ENCODE measurements at places on chromosomes 11 and 22.

DNA sequence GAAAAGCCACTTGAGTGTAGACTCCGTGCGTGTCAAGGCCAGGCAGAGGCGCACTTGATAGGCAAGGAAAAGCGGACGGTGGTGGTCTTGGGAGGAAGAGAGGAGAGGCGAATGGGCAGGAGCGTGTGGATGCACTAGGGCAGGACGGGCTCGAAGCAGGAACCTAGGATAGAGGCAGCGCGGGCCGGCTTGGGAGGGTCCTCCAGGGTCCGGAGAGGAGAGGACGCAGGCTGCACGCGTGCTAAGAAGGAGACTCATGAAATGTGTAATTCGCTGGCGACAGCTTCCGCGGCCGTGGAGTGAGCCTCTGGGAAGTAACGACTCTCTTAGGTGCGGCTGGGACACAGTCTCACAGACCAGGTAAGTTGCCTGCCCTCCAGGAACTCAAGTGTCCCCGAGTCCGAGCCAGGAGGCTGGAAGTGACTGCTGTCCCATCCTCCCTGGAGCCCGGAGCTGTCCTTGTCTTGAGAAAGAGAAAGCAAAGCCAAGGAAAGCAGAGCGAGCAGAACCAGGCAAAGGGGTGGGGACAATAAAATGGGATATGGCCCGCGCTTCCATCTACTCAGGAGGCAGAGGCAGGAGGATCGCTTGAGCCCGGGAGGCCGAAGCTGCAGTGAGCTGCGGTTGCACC lies 874 bp upstream of the IL17RA start:
- no peak for DNase-seq

GRCh38 chr11:69309631-69310280 lies 15.8 kb downstream of the MYEOV start:
- DNase-seq = no peak

DNA sequence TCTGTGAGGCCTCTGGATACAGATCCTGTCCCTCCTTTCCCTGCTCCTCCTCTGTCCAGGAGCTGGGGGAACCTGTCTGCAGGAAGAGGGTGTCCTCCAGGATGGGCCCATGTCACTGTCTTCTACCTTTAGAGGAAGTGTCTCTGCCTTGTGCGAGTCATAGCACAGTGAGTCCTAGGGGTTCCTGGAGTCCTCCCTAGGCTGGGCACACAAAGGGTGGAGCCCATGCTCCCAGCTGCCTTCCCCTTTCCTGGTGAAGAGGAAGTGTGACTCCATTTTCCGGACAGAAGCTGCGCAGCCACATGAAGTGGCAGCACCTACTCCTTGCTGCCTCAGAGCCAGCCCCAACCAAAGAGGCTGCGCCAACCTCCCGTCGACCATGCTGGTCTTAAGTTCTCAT lies 112.2 kb downstream of the CTTN start:
- no peak for DNase-seq

- no peak for DNase-seq
Measured at GRCh38 chr22:47402876-47403525, 640.6 kb downstream of the TBC1D22A start.

- DNase-seq = no peak
Measured at GRCh38 chr11:27552341-27552740, 45.8 kb upstream of the LIN7C start.

DNA sequence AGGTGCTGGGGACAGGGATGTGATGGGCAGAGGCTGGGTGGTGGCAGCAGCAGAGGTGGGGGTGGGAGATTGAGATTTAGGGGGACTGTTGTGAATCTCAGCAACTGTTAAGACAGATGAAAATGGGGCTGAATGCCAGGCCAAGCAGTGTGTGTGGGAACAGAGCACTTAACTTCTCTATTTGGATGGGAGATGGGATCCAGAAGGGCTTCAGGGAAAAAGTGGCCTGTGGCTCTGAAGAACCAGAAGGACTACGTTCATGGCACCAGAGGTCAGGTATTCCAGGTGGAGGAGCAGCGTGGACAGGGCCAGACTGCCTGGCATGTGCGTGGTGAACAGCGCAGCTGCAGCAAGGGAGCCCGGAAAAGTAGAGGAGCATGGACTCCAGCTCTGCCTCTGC lies 82.6 kb upstream of the SYT13 start:
- DNase-seq = no peak

DNA sequence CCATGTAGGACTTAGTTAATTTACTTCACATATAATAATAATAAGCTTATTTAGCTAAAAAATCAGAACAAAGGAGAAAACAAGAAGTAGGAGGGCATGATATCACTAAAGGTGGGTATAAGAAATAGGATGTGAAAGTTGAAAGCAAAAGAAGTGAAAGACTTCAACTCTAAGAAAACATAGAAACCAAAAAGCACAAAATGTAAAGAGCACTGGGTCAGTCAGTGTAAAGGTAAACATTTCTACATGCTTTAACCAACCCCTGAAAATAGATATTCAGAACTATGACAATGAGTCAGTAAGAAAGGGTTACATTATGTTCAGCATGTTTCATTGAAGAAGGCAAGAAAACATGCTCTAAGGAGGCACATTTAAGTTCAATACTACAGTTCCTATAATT lies 298.8 kb downstream of the SWAP70 start:
- DNase-seq = no peak

DNA sequence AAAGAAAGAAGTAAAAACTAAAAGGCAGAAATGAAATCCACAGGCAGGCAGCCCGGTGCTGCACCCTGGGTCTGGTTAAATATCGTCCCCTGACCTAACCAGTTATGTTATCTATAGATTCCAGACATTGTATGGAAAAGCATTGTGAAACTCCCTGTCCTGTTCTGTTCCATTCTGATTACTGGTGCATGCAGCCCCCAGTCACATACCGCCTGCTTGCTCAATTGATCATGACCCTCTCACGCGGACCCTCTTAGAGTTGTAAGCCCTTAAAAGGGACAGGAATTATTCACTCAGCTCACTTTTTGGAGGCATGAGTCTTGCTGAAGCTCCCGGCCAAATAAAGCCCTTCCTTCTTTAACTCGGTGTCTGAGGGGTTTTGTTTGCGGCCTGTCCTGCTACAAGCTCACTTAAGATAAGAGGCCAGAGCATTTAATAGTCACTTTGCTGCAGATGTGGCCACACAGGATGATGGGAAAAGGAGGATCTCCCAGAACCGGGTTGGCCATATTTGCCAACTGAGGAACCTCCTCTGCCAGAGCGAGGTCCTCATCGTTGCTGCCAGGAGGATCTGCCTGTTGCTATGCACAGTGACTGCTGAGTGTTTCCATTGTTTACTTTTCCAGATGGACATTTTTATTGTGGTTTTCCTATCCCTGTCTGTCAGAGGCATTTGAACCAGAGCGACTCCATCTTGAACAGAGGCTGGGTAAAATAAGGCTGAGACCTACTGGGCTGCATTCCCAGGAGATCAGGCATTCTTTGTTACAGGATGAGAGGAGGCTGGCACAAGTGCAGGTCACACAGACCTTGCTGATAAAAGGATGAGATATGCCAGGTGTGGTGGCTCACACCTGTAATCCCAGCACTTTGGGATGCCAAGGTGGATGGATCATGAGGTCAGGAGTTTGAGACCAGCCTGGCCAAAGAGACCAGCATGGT lies 10.2 kb downstream of the C11orf96 start:
- no peak for DNase-seq

DNA sequence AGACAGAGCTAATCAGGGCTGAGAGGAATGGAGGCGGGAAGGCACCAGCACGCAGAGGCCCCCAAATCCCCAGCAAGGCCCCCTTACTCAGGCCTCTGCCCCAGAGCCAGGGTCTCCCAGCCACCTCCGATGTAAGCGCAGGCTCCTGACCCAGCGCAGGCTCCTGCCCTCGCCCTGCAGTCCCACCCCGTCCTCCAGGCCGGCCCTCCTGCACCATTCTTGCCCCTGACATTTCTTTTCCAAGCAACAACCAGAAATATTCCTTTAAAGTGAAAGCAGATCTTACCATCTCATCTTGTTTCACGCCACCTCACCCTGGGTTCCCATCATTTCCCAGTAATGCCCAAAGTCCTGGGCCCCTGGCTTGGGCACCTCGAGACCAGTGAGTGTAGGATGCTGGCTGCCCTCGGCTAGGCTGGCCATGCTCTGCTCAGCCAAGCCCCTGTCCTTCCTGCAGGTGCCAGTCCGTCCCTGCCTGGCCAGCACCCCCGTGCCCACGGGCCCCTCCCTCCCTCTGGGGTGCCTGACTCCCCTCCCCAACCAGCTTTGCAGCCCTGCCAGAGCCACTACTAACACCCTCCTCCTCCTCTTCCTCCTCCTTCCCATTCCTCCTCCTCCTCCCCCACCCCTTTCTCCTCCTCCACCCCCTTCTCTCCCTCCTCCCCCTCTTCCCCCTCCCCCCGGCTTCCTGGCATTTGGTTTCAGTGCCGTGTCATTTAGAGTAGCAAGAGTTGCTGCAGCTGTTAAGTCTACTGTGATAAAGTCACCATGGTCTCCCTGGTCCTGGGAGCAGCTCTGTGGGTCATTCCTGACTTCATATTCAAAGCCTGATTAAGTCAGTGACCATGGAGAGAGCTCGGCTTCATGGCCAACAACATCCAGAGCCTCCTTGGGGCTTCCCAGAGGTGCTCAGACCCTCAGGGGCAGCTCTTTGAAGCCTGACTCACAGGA lies 78.7 kb downstream of the PIWIL3 start:
- no peak for DNase-seq

GRCh38 chr11:112292785-112293407 lies 32.2 kb upstream of the PLET1 start:
- no peak for DNase-seq

DNA sequence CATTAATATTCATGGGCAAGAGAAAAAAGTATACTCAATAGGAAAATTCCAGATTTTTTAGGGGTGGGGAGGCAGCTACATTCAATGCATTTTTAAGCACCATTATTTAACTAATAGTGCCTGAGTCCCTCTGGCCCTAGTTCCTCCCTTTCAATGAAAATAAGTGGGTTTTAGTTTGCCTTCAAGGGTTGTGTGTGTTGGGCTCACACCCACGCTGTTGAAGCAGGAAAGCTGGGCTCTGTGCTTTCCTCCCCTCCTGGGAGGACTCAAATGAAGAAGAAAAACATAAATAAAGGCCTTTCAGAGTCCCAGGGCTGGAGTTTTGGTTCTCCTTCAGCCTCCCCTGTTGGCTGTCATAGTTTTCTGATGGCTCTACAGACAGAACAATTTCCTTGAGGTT lies 366.2 kb downstream of the MIAT start:
- DNase-seq = no peak

DNA sequence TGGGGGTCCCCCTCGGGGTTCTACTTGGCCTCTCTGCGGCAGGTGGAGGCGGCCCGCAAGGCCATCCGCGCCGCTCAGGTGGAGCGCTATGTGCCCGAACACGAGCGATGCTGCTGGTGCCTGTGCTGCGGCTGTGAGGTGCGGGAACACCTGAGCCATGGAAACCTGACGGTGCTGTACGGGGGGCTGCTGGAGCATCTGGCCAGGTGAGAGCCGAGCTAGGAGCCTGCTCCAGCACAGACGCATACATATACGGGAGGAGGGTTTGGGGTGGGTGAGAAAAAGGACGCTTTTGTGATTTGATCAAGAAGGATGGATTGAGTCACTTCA lies 415 bp downstream of the CENATAC start:
- DNase-seq = no peak

DNA sequence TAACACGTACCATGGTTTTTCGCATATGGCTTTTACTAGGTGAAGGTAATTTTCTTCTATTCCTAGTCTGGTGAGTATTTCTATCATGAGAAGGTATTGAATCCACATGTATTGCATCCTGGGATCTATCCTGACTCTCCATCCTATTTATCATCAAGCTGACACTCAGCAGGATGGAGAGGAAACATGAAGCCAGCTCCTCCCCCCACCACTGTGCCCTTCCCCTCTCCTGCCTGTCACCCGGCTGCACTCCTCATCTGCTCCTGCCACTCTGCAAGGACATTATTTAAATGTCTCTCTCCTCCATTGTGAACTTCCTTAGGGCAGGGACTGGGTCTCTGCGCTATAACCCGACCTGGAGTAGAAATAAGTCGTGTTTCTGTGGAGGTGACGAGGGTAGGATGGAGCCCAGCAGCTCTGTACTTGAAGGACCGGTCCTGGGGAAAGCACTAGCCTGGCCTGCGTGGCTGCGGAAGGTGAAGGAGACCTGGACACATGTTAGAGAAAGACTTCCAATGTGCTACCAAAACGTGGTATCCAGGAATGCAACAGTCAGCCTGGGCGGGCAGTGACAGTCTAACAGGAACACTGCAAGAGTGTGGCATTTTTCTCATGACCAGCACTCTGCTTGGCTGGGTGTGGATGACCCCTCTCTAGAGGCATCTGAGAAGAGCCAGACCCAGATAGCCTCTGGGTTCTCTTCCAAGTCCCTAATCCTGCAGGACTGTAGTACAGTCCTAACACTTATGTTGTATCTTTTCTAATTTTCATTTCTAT lies 111.2 kb downstream of the MICAL3 start:
- DNase-seq = no peak

DNA sequence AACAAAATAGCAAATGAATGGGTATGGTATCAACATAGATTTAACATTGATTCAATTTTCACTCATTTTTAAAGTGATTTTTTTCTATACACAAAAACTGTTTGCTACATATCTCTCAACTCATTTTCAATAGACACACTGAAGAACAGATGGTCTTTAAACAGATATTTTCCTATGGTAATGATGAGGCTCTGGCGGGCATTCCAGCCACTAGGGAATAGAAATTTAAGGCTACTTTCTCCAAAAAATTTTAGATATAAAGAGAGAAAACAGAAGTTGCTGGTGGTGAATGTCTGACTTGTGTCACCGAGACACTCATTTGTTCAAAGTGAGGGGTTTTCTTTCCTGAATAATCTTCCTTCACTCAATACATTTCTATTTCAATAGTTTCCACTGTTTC lies 693.0 kb downstream of the ETS1 start:
- no peak for DNase-seq

GRCh38 chr11:61921446-61921845 lies 4.1 kb upstream of the RAB3IL1 start:
- DNase-seq = no peak

DNA sequence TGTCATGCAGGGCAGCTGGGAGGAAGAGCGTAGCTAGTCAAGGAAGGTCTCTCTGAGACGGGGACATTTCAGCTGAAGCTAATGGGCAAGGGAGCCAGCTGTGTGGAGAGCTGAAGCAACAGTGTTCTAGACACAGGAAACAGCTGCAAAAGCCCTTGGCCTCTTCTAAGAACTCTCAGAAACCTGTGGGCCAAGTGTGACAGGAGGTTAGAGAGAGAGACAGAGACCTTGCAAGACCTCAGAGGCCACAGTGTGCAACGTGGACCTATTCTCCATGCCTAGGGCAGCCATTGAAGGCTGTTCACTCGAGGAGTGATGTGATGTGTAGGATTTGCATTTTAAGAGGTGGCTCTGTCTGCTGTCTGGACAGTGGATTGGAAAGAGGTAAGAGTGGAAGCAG lies 48.7 kb upstream of the TNRC6B start:
- DNase-seq = no peak

- DNase-seq = no peak
Measured at GRCh38 chr22:40967111-40967760, 16.1 kb downstream of the RBX1 start.

- DNase-seq = no peak
Measured at GRCh38 chr11:6594142-6594768, 9.2 kb downstream of the RRP8 start.

GRCh38 chr11:101510591-101510990 lies 73.2 kb downstream of the TRPC6 start:
- DNase-seq = no peak
